ENCODE measurements at places on chromosomes 11 and 22. TPM values are rescaled to one million over a fixed set of nuclear protein-coding genes. Genes with fewer than 3 reads are reported as not detected.
A peak's percentile ranks its signal among the peaks of the same experiment; 100 is the strongest.

GRCh38 chr11:106281455-106282173 lies 204.2 kb downstream of the AASDHPPT start:
- H3K4me3 ChIP-seq: no peak overlapping the region
- no peak for DNase-seq
- no peaks in the 10 kb centered on the region for H3K36me3 ChIP-seq
- H3K27ac ChIP-seq: no peak overlapping the region

DNA sequence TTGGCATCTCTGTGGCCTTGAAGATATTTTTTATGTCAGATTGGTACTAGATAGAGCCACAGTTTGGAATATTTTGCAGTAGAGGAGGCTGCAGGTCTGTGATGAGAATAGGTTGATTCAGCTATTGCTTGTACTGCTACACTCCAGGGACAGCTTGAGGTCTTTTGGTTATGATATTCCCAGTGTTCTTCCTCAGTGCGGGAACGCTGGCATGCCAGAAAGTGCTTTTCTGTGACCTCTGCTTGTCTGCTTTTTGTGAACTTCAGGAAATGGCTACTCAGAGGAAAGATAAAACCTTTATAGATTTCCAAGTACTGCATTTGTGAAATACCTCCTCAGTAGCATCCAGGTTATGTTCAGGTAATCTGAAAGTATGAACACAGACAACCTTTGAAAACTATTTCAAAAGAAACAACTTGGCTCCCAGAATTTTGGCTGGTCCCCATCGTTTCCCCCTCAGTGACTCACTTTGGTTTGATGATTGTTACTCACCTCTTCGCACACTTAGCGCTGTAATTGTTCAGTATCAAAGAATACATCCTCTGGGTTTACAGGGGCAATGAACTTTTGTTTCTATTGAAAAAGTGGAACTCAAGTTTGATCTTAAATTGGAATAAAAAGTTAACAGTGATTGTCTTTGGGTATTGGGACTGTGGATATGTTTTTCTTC lies 191.4 kb downstream of the HIPK3 start:
- H3K27ac ChIP-seq: no peak overlapping the region
- H3K4me1 ChIP-seq: no peaks in the 10 kb centered on the region
- H3K27me3 ChIP-seq: peaks cover 5% of the 10 kb centered on the region
- no peak for DNase-seq
- H3K4me3 ChIP-seq: no peak overlapping the region

GRCh38 chr11:4830909-4831308 lies 9.8 kb downstream of the OR51F2 start:
- no peaks in the 10 kb centered on the region for H3K27me3 ChIP-seq
- H3K36me3 ChIP-seq: no peaks in the 10 kb centered on the region
- DNase-seq: no peak
- H3K27ac ChIP-seq: no peak overlapping the region

Gene GGTLC2
- total RNA-seq: not detected

- no peaks in the 10 kb centered on the region for H3K4me1 ChIP-seq
- peaks cover 35% of the 10 kb centered on the region for H3K27me3 ChIP-seq
- H3K36me3 ChIP-seq: no peaks in the 10 kb centered on the region
- no peak overlapping the region for H3K27ac ChIP-seq
- DNase-seq: peak; percentile 21
Measured at GRCh38 chr22:49203091-49203858, 624.4 kb downstream of the BRD1 start.

DNA sequence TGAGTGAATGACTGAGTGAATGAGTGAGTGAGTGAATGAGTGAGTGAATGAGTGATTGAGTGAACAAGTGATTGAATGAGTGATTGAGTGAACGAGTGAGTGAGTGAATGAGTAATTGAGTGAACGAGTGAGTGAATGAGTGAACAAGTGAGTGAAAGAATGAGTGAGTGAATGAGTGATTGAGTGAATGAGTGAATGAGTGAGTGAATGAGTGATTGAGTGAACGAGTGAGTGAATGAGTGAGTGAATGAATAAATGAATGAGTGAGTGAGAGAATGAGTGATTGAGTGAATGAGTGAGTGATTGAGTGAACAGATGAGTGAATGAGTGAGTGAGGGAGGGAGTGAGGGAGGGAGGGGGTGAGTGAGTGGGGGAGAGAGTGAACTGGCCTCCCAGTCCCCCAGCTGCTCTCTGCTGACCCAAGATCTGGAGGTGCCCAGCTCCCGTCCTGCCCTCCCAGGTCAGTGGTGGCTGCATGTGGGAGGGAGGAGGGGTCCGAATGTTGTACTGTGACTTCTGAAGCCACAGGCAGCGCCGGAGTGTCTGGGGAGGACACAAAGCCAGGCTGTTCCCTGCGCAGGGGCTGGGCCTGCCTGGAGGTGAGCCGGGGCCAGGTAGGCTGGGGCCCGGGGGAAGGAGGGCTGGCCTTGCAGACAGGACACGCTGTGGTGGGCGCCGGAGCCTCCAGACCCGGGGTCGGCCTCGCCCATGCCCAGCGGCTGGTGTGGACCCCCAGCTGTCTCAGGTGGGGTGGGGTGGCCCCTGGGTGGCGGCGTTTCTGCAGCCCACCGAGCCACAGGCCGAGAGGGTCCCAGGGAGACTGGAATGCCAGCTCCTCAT lies 17.8 kb upstream of the PIM3 start:
- H3K4me3 ChIP-seq: no peak overlapping the region
- H3K27me3 ChIP-seq: no peaks in the 10 kb centered on the region
- H3K27ac ChIP-seq: no peak overlapping the region
- no peak for DNase-seq

DNA sequence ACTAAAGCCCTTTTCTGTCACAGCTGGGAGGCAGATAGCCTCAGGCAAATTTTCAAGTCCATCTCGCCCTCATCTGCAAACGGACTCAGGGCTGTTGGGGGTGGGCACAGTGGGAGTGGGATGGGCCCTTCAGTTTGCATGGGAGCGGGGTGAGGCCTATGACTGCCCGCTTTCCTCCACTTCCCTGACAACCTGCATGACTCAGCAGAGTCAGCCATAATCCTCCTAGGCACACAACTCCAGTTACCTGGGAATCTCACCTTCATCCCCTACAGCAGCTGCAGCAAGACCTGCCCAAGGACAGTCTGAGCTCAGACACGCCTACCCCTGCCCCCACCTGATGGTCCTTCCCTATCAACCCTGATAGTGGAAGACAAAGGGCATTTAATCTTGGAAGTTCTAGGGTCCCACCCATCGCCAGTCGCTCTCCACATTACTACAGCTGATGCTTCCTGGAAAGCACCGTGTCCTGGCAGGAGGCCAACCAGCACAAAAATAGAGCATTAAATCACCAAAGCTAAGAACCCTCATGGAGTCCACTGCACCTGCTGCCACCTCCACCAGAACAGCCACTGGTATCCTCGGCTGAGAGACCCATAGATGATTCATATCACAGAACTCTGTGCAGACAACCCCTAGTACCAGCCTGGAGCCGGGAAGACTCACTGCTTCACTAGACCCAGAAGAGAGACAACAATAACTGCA lies 319.3 kb downstream of the DCDC1 start:
- H3K27ac ChIP-seq: no peak overlapping the region
- H3K4me3 ChIP-seq: no peak overlapping the region
- no peaks in the 10 kb centered on the region for H3K4me1 ChIP-seq
- H3K36me3 ChIP-seq: no peaks in the 10 kb centered on the region
- no peak for DNase-seq

DNA sequence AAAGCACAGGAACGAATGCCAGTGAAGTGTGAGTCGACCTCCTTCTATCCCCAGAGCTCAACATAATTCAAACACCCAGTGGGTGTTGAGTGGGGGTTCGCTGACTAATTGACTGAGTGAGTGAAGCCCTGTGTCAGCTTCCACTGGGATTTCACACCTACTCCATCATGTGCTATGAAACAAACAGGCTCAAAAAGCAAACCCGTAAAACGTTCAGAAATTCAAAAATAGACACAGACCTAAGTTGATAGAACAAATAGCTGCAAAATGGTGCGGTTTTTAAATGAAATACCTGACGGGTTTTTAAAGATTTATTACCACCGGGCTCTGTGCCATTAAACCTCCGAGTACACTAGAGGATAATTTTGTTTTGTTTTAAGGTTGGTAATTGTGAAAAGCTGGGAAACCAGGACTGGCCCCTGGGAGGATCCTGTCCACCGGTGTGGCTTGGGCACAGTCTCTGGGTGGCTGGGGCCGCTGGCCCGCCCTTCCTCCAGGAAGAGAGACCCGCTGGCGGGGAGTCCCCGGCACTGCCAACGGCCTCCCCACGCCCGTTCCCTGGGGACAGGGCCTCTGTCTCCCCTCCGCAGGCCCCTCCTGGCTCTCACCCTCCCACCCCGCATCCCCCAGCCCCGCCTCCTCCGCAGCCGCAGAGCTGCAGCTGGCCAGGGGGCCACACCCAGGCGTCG lies 13.6 kb downstream of the KCNJ5 start:
- no peaks in the 10 kb centered on the region for H3K36me3 ChIP-seq
- H3K27me3 ChIP-seq: no peaks in the 10 kb centered on the region
- peak overlapping the region; percentile 65 for H3K4me3 ChIP-seq

GRCh38 chr11:45373506-45374035 lies 87.4 kb upstream of the SYT13 start:
- no peak overlapping the region for H3K4me3 ChIP-seq
- peak; percentile 52 for DNase-seq
- H3K27me3 ChIP-seq: peaks cover 33% of the 10 kb centered on the region
- H3K4me1 ChIP-seq: peaks cover 7% of the 10 kb centered on the region

Gene MRGPRF
- 9.8 TPM for total RNA-seq

- H3K27ac ChIP-seq: no peak overlapping the region
- peak; percentile 65 for DNase-seq
- H3K4me1 ChIP-seq: peaks cover 15% of the 10 kb centered on the region
- no peak overlapping the region for H3K4me3 ChIP-seq
Measured at GRCh38 chr11:5600374-5600851, 4.0 kb downstream of the TRIM6 start.

Gene RFPL2
- total RNA-seq: not detected

DNA sequence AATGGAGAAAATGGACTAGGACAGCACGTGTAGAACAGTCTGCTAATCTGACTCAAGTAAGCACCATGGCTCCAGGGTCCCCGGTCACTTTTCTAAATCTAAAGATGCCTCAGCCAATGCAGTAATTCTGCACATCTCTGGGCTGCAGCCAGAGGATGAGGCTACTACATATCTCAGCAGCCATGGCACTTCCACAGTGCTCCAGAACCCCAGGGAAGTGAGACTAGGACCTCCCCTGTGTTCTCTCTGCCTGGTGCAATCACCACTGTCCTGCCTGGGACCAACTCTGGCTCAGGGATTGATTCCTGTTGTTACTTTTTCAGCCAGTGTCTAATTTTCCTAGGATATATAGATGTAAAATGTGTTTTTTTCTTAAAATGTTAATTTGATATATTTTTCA lies 129.4 kb upstream of the TOP3B start:
- H3K27me3 ChIP-seq: no peaks in the 10 kb centered on the region
- no peak for DNase-seq
- no peak overlapping the region for H3K4me3 ChIP-seq
- H3K27ac ChIP-seq: no peak overlapping the region

Gene C11orf42
- total RNA-seq: not detected

Gene YAP1
- total RNA-seq: 310 TPM

Gene OR56B1
- not detected for total RNA-seq

Gene FXYD2
- not detected for total RNA-seq

Gene THY1
- 4.5 TPM for total RNA-seq

DNA sequence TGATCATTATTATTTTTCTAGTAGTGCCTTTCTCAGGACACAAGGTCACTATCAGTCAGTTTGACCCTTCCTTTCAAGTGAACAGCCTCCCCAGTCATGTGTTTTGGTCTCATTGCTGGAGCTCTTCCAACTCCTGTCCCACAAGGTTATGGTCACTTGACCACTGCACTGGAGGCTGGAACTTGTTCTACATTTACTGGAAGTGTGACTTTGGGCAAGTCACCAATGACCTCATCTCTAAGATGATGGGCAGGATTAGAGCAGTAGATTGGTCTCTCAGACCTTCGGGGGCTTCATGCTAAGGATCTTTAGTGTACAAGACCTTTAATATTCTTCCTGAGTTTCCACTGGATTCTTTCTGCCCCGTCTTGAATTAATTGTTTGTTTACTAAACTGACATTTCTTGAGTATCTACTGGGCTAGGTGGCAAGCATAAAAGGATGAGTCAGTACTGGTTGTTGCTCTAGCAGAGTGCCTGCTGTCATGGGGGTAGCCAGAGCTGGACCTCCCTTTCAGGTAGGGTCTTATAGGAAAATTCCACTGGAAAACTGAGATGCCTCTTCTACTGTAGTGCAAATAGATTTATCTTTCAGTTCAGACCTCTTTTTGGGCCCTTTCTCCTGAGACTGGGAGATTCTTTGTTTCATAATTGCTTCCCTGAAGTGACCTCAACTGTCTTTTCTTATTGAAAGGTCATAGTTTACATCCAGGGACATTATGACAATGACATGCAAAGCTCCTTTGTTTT lies 106.8 kb downstream of the GRAMD1B start:
- H3K36me3 ChIP-seq: no peaks in the 10 kb centered on the region
- no peak for DNase-seq
- H3K27ac ChIP-seq: no peak overlapping the region
- no peaks in the 10 kb centered on the region for H3K27me3 ChIP-seq
- H3K4me1 ChIP-seq: no peaks in the 10 kb centered on the region
- H3K4me3 ChIP-seq: no peak overlapping the region

DNA sequence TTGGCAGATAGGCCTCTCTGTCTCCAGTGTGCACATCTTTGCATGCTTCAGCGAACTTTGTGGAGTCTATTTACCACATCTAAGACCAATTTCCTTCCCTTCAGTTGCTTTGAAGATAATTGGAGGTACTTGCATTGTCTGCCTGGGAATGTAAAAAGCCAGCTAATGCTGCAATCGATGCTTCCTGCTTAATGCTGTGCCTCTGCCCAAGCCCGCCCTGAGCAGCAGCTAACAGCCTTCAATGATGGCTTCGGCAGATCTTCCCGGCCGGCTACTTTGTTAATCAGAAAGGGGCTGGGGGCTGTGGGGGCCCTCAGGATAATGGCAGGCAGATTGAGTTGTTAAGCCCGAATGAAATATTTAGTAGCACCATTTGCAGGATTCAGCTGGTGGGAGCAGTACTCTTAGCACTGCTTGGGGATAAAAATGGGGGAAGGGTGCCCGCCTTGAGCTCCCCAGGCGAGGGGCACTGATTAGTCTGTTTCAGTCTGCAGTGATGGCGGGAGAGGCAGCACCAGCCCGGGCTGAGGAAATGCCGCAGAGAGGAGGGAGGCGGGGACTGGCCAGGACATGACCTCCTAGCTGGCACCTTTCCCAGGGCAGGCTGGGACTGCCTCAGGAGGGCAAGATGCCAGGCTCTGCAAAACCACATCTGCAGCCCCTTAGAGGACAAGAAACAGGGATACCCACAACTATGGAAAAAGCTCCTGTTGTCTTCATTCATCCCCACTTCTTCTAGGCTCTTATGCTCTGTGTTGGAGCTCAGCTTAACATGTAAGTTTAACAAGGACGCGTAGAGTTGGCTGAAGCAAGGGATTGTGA lies 460.0 kb downstream of the BUD13 start:
- H3K27me3 ChIP-seq: no peaks in the 10 kb centered on the region
- peaks cover 16% of the 10 kb centered on the region for H3K4me1 ChIP-seq
- DNase-seq: peak; percentile 76
- no peaks in the 10 kb centered on the region for H3K36me3 ChIP-seq

DNA sequence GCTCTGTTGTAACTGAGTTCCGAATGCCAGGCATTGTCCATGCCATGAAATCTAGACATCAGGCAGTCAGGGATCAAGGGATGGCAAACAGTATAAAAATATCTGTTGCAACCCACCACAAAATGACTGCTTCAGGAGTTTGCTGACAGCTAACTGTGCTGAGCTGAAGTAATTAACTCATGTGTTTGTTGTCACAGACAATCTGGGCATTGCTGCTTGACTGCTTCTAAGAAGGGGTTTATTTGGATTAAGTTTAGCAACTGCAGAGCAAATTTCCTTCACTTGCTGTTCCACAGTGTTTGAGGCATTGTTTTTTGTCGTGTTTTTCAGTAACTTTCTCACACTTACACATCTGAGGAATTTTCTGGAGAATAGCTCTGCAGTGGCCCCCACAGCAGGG lies 30.4 kb downstream of the BSX start:
- no peak overlapping the region for H3K4me3 ChIP-seq
- peaks cover 9% of the 10 kb centered on the region for H3K36me3 ChIP-seq
- no peak overlapping the region for H3K27ac ChIP-seq
- H3K4me1 ChIP-seq: no peaks in the 10 kb centered on the region
- no peak for DNase-seq
